ENCODE measurements at places on chromosomes 4 and X. TPM values are rescaled to one million over a fixed set of nuclear protein-coding genes. Genes with fewer than 3 reads are reported as not detected.
A peak's percentile ranks its signal among the peaks of the same experiment; 100 is the strongest.

GRCh38 chr4:183986971-183987946 is 82.2 kb downstream of the STOX2 start:
- no peak for DNase-seq

- no peak for DNase-seq
These were observed 2.4 kb downstream of the HMX1 start for GRCh38 chr4:8869002-8869897.

- DNase-seq, result peak; percentile 66
These were observed 38.2 kb upstream of the OCIAD2 start for GRCh38 chr4:48944756-48945241.

The SLC10A4 gene
- total RNA-seq, result not detected

The MAGEA8 gene
- not detected for total RNA-seq

Measured in activated CD8-positive, alpha-beta T cell treated with anti-CD3 and anti-CD28 coated beads, Interleukin-2, amount 10 ng/mL, durations not matched to agents 7 days and 5 days (primary cell).